Calu3 (cell line): ENCODE measurements at places on chromosomes 11 and 22. TPM values are rescaled to one million over a fixed set of nuclear protein-coding genes. Genes with fewer than 3 reads are reported as not detected.

The SLC7A4 gene
- total RNA-seq, result 0.14 TPM in 1 of 2 replicates, not detected in the other

The PLAAT2 gene
- total RNA-seq, result 7.3 and 9.5 TPM in 2 replicates

The PPFIBP2 gene
- 28.5 and 51.8 TPM in 2 replicates for total RNA-seq

The MS4A15 gene
- not detected in 2 replicates for total RNA-seq

The GAB4 gene
- total RNA-seq, result not detected in 2 replicates

The ANKK1 gene
- total RNA-seq, result 0.56 and 0.90 TPM in 2 replicates

The NXPE1 gene
- not detected in 2 replicates for total RNA-seq

The SPON1 gene
- total RNA-seq, result not detected in 2 replicates

The SYT13 gene
- total RNA-seq, result 31.1 and 36.8 TPM in 2 replicates

The OR4D5 gene
- total RNA-seq, result not detected in 2 replicates

The MPZL3 gene
- 5.9 and 6.9 TPM in 2 replicates for total RNA-seq

The TREH gene
- total RNA-seq, result 0.21 and 0.49 TPM in 2 replicates

The ACRV1 gene
- not detected in 2 replicates for total RNA-seq
